NCI-H2227 treated with DMSO at 0.1 percent for 48 hours (cell line): ENCODE measurements at places on chromosomes 16 and 17.

- no peak for DNase-seq
These were observed 31.0 kb downstream of the NGFR start for GRCh38 chr17:49525831-49526741.

DNA sequence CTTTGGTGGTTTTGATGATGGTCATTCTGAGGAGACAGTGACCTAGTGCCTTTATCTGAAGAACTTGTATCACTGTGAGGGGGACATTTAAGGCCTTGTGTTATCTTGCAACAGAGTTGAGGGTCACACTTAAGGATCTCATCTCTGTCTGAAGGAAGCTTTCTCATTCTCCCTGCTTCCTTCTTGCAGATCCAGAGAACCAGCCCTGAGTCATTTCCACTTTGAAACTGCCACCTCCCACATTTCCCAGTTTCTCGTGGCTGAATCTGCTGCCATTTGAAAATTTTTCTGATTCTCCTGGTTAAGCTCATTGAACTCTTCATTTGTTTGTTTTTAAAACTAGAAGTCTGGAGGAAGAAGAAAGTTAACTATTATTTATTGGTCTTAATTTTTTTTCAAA, 190.2 kb upstream of the CDH11 start:
- no peak for DNase-seq

- no peak for DNase-seq
These were observed 9.1 kb downstream of the CHST6 start for GRCh38 chr16:75486014-75486675.

GRCh38 chr16:5709889-5710288, 612.3 kb upstream of the EEF2KMT start:
- no peak for DNase-seq

- DNase-seq: no peak
These were observed 47.8 kb downstream of the BMERB1 start for GRCh38 chr16:15482068-15482747.

DNA sequence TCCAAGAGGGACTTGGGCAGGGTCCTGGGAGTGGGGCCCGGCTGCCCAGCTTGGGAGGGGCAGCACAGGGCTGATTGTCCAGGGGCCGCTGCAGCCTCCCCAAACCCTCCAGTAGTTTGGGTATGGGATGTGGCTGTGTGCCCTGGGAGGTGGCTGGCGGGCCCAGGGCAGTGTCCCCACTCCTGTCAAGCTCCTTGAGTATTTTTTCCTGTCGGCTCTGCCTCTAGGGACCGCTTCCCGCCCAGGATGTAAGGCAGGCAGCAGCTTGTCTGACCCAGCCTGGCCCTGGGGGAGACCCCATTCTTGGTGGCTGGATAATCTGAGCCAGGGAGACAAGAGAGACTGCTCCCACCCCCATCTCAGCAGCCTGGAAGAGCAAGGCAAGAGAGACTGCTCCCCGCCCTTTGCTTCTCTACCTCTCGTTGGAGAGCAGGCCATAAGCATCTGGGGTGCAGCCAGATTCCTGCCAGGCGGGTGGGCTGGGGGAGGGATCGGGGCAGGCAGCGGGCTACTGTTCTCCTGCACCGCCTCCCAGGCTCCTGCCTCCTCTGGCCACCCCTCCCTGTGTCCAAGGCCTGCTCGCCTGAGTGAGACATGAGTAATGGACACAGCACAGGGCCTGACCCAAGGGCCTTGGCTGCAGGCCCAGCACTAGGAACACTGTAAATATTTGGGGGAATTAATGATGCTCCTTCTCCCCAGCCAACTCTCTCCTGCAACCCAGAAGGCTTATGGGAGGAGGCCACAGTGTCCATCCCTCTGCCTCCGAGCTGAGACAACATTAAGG, 18.4 kb upstream of the ITGA3 start:
- DNase-seq: no peak

GRCh38 chr16:55055262-55055661, 124.6 kb downstream of the IRX5 start:
- no peak for DNase-seq

- DNase-seq: no peak
These were observed 4.1 kb downstream of the USP31 start for GRCh38 chr16:23145186-23145585.

GRCh38 chr17:35890774-35891155, 10.6 kb upstream of the CCL5 start:
- no peak for DNase-seq

DNA sequence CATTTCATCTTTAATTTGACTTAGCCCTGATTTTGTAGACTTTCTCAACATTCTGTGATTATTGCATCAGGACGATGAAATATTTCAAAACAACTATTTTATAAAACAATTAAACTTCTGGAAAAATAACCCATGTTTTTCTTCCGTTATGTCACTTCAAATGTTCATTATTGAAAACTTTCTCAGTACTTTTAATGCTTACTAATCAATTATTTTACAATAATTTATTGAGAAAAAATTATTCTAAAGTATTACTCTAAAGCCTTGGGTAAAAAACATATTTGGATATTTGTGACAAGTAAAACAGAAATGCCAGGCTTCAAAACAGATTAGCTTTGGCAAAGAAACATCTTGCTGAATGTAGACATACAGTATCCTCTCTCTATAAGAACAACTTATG, 46.3 kb upstream of the DHX40 start:
- no peak for DNase-seq

- no peak for DNase-seq
These were observed 17.6 kb upstream of the SSTR5 start for GRCh38 chr16:1054660-1055556.

GRCh38 chr16:51231702-51232101, 80.6 kb upstream of the SALL1 start:
- DNase-seq: no peak

- DNase-seq: no peak
These were observed 4.6 kb upstream of the HOXB4 start for GRCh38 chr17:48582750-48583069.

GRCh38 chr16:87416826-87417527, 24.8 kb downstream of the MAP1LC3B start:
- no peak for DNase-seq

DNA sequence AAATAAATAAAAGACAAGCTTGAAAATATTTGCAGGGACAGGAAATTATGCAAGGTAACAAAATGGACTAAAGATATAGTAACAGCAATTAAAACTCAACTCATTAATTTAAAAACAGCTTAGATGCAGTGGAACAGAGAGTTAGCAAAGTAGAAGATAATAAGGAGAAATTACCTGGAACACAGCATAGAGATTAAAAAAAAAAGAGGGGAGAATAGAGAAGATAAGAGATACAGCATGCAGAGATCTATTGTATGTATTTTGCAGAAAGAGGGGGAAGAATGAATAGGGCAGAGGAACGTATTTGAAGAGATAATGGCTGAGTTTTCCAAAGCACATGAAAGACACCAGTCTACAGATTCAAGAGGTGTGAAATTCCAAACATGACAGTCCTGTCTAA, 8.4 kb upstream of the PIPOX start:
- no peak for DNase-seq

DNA sequence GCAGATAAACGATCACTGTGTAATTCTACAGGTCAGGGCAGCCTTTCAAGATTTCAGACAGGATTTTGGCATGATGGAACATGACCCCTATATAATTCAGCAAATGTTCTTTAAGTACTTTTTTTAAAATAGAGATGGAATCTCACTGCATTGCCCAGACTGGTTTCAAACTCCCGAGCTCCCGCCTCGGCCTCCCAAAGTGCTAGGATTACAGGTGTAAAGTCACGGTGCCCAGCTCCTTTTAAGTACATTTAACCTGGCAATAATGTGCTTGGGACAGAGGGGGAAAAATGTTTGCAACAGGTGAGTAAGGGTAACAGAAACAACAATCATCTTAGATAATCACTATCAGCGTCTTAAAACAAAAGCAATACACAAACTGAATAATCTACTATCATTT, 66.5 kb upstream of the PSMD7 start:
- no peak for DNase-seq

DNA sequence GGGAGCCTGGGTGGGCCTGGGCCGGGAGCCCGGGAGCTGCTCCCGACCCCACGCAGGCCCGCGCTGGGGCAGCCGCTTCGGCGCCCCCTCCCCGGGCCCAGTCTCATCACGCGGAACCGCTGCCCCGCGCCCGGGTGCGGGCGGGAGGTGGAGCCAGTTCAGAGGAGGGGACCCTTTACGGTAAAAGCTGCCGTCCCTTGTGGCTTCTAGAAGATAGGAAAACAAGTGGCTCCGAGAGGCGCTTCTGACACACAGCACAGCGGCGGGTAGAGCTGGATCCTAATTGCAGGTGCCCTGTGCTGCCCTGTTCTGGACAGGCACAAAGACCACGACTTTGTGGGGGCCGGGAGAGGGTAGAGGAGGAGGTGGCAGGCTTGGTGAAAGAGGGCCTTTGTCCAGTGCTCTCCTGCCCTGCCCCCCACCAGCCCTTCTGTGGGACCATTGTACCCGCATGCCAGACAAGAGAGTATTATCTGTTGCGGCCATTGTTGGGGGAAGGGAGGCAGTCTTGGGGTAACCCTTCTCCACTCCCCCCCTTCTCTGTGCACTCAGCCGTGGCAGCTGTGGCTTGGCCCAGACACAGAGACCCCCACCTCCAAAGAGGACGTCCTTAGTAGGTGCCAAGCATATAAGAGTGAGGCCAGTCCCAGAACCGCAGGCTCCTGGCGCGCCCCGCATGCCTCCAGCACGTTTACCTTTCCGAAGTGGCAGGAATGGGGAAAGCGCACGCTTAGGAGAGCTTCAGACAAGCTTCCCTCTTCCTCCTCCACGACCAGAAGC, 736 bp downstream of the CNP start:
- DNase-seq: no peak
